Thoracic aorta (tissue), 2 donors: ENCODE measurements at places on chromosomes 12 and 14.

- no peak for DNase-seq
Observed at GRCh38 chr14:76695263-76695920, 65.9 kb upstream of the VASH1 start.

DNA sequence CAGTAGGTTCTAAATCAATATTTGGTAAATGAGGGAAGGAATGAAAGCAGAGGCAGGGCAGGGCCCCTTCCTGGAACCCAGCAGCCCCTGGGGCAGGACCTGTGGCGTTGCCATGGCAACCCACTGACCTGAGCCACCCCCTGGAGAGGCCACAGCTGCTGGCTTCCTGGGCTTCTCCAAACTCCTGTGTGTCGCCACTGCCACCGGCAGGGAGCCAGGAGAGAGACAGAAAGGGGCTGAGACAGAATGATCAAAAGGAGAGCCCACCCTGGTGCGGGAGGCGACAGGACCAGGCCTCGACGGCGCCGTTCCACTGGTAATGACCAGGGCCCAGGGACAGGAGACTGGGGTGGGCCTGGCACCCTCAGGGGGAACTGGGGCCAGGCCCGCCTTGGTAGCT is 18.2 kb downstream of the RFX4 start:
- DNase-seq: no peak

- peak; percentile 62 for DNase-seq
Observed at GRCh38 chr12:123115409-123116121, 35.3 kb downstream of the PITPNM2 start.

- no peak for DNase-seq
Observed at GRCh38 chr14:34172550-34173368, 221.9 kb upstream of the EGLN3 start.

- DNase-seq: no peak
Observed at GRCh38 chr12:49832836-49833421, 4.7 kb upstream of the NCKAP5L start.

- DNase-seq: no peak
Observed at GRCh38 chr12:67697443-67697842, 48.9 kb downstream of the DYRK2 start.

- no peak for DNase-seq
Observed at GRCh38 chr14:105841022-105842009, 314.9 kb downstream of the TMEM121 start.
